ENCODE measurements at places on chromosomes 5 and 9.

DNA sequence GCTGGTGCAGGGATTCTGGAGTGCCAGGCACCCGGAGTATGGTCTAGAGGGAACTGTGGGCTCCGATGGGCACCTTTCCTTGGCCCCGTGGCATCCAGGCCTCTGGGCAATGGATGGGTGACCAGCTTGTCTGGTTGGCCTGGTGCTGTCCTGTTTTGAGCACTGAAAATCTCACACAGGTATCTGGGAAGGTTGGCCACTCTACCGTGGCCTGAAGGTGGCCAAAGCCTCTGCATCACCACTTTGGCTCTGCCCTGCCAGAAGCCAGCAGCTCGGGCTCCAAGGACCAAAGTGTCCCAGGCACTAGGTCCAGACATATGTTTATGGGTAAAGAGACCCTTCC lies 28.8 kb downstream of the SLC6A7 start:
- DNase-seq, result no peak

DNA sequence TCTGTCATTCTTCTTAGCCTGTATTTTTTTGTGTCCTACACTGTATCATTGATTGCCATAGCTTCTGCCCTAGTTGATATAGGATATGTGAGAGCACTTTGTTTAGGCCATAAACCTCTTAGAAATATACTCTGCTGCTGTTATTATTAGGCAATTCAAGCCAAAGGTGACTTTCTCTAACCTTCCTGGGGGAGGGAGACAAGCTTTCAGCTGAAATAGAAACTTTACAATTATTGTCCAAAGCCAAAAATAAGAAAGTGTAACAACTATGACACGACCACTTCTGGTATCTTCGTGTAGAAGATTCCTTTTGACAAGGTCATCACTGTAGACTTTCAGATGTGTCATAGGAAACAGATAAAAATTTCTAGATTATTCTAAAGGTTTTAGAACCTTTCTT lies 12.2 kb upstream of the CSNK1A1 start:
- DNase-seq, result no peak

DNA sequence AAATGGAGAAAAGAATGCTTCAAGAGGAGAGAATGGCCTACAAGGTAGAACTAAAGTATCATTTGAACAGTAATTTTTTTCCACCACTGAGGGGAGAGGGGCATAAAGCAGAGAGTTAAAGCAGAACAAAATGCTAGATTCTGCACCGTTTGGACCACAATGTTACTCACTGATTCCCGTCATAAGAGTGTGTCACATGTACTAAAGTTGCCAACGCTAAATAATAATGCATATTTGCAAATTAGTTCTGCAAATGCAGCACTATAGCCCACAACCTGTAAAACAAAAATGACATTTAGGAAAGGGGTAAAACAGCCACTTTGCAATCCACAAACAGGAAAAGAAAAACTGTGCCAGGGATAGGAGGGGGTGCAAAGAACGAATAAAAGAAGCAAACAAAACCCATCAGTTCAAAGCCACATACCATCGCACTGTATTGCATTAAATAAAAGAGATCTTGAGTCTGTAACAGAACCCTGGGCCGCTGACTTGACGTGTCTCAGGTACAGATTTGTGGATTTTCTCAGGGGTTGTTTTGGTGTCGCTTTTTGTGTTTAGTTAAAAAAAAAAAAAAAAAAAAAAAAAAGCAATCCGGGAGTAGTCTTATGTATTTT lies 7.7 kb upstream of the NFIB start:
- DNase-seq, result no peak

DNA sequence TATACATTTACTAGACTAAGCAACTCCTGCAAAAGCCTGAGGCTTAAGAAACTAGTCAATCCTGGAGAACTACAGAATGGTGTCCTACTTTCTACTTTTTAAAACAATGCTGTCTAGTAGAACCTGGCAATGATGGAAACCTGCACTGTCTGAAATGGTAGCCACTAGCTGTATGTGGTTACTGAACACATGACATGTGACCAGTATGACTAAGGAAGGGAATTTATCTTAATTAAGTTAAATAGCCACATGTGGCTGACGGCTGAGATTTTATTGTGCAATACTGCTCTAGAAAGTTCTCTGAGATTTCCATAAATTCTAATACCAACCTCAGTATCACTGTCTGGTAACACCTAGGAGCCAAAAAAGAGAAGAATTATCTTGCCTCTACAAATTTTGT lies 44.9 kb upstream of the RAPGEF6 start:
- no peak for DNase-seq

DNA sequence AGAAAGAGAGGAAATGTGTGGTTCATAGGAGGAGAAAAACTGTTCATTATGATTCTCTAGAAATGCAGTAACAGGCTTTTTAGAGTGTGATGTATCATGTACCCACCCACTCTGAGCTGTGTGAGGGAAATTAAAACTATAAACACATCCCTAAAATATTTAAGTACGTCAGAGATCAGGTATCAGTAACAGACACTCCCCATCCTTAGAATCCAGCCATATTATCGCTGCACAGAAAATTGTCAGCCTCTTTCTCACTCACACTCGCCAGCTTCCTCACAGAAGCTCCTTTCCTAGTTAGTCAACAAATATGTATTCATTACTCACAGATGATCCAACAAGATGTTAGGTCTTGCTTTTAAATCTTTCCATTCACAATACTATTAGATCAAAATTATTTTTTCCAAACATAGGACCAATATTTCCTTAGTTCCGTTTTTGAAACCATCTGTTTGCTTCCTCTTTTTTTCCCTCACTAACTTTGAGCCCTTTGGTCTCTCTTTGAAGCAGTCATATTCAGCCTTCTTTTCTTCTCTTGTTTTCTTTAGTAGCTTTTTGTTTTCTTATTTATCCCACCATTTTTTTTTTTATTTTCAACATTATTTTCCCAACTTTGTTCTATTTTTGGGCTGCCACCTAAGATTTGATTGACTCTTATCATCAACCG lies 13.6 kb upstream of the MAST4 start:
- no peak for DNase-seq

DNA sequence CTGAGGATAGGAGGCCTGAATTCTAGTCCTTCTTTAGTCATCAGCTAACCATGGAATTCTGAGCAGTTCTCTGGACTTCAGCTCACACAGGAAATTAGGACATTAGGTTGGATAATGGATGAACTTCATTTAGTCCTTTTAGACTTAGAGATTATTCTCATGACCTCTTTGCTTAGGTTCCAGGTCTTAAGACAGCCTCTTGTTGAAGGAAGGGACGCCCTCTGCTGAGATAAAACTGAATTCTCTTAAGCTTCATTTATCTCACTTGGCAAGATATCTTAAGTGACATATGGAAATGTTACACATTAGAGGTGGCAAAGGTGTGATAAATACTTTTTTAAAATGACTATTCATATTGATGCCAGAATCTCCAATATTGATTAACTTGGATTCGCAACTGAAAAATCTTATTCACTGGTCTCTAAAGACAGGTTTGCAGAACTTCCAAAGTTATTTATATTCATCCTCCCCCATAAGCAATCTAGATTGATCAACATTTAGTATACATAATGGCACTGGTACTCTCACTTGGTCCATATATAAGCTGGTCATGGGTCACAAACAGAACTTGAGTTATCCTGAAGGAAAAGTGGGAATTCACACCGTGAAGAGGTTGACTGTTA lies 16.9 kb upstream of the ZNF366 start:
- DNase-seq, result no peak

DNA sequence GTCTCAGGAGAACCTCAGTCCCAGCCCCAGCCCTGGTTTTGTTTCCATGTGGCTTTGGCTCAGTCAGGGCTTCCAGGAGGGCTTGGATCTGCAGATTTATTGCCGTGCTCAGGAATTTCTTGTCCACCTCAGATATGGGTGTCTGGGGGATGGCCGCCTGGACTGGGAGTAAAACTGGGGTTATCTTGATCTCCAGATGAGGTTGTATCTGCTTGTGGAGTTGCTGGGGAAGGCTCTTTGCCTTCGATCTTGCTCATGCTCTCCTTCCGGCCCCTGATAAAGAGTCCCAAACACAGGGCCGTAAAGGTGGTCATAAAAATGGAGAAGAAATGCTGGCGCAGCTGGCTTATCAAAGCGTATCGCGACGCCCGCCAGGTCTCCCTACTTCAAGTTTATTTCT lies 17.8 kb upstream of the PITX1 start:
- DNase-seq, result no peak

DNA sequence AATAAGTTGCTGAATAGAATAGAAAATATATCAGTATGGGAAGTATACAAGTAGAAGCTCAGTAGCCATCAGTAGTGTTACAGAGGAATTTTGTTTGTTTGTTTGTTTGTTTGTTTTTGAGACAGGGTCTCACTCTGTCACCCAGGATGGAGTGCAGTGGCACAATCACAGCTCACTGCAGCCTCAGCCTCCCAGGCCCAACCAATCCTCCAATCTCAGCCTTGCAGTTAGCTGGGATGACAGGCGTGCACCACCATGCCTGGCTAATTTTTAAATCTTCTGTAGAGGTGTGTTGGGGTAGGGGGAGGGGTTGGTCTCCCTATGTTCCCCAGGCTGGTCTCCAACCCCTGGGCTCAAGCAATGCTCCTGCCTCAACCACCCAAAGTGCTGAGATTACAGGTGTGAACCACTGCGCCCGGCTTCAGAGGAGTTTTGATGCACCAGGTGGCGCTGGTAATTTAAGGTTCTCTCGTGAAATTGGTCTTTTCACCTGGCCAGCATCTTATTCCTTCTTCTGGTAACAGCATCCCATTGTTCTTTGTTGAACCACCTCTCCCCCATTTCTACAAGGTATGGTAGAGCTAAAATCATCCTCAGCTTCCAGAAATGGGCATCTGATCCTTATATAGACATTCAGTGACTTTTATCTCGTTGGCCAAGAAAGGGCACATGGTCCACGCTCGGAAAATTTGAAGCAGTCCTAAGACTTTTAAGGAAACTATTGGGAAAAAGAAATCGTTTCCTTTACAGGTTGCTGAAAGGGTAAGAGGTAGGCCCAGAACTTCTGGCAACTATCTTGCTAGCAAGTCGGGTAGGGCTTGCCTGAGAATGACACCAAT lies 157.1 kb downstream of the ARRDC3 start:
- DNase-seq, result peak; percentile 53

- no peak for DNase-seq
Observed at GRCh38 chr5:54446379-54446732, 9.1 kb upstream of the HSPB3 start.

- DNase-seq, result no peak
Observed at GRCh38 chr5:176144508-176144907, 93.7 kb upstream of the SIMC1 start.

- no peak for DNase-seq
Observed at GRCh38 chr5:174098694-174099093, 53.2 kb downstream of the NSG2 start.

DNA sequence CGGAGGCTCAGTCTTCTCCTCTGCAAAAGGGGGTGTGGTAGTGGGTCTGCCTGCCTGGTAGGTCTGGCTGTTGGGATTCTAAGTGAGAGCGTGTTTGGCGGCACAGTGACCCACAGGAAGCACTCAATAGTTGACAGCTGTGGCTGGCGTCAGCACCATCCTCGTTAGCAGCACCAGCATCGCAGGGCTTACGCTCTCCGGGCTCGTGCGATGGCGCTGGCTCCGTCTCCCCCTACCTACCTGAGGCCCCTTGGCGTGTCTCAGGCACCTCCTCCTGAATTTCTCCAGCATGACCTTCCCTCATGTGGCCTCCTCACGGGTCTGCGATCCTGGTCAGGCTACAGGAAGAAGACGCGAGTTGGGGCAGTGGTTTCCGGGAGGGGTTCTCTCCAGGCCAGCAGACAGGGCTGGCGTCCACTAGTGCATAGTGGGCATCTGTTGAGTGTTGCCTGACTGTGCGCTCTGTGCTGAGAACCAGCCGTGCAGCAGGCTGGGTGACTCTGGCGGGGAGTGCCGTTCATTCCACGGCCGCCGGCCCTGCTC lies 66.9 kb downstream of the HMCN2 start:
- DNase-seq, result no peak

- no peak for DNase-seq
Observed at GRCh38 chr5:8493176-8493575, 624.2 kb downstream of the MTRR start.

DNA sequence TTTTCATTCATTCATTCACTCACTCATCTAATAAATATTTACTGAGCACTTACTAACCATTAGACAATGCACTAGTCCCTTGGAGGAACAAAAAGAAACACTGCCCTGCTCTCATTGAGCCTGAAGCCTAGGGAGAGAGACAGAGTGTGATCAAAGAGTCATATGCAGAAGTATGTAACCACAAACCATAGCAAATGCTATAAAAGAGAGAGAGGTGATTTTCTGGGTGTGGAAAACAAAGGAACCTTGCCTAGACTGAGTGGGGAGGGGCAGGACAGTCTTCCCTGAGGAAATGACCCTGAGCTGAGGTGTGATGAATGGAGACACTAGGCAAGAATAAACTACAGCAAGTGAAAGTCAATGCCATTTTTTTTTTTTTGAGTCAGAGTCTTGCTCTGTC lies 10.8 kb upstream of the ADRA1B start:
- DNase-seq, result no peak

DNA sequence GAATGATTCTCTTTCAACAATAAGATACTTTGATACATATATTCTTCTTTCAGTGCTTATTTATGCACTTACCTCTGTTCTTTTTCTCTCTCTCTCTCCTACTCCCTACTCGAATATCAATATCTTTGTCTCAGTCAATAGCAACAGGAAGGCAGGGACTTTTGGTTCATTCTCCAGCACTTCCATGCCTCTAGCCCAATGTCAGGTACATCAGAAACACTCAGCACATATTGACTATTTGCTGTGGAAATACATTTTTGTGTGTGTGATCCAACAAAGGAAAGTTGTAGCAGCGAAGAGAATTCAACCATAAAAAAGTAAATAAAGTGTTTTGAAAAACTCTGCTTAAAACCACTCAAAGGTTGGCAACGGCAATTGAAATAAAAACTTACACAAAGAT lies 12.6 kb downstream of the DIRAS2 start:
- DNase-seq, result no peak

DNA sequence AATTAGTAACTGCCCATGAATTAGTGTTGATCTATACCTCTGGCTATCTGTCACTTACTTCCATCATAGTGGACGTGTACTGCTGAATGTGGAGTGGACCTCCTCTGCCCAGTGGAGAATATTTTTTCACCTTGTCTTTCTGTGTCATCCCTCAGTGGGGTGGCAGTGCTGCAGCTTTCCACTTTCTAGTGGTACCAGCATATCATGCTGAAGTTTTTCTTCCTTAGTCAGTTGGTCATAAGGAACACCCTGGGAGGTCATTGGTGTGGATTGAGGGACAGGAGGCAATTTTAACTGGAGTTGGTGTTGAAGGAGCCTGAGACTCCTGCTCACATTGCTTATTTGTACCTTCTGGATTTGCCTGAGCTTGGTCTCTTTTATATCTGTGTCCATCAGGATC lies 151.7 kb upstream of the ANKH start:
- no peak for DNase-seq

DNA sequence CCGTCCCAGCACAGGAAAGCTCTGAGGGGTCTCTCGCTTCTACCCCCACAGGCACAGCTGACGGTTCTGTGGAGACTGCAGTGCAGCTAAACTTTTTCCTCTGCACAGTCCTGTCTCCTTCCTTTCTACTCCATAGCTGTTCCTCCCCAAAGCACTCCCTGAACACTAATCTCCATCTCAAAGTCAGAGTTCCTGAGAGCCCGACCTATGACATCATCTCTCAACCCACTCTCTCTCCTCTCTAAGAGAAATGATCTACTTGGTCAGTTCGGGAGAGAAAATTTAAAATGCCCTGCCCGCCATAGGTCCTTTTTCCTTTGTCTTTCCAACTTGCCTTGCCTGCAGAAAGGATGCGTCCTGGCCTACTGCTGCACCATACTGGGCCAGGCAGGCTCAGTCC lies 90.6 kb downstream of the FANCC start:
- DNase-seq, result no peak

- no peak for DNase-seq
Observed at GRCh38 chr9:21681641-21682040, 120.8 kb upstream of the MTAP start.

- DNase-seq, result no peak
Observed at GRCh38 chr5:28216939-28217360, 1178.6 kb upstream of the CDH9 start.

Data from lower lobe of right lung (tissue), 2 donors.